Activated T-helper 1 cell treated with anti-CD3 and anti-CD28 coated beads, Interleukin-12 subunit alpha, Interleukin-12 subunit beta, Interleukin-2, Interleukin-4 antibody, amounts not matched to agents 30 ng/mL and 10 ng/mL and 1 ng/mL, durations not matched to agents 14 hours and 24 hours and 36 hours (primary cell): ENCODE measurements at places on chromosomes 6 and 20. TPM values are rescaled to one million over a fixed set of nuclear protein-coding genes. Genes with fewer than 3 reads are reported as not detected.

- DNase-seq = no peak
These were observed 72.0 kb downstream of the DST start for GRCh38 chr6:56570413-56571359.

The CASS4 gene
- total RNA-seq = 6.7 and 7.8 TPM in 2 replicates

- DNase-seq = no peak
These were observed 153.1 kb downstream of the RCAN2 start for GRCh38 chr6:46338131-46338530.

GRCh38 chr6:50214937-50215336, 165.2 kb upstream of the DEFB112 start:
- DNase-seq = no peak

DNA sequence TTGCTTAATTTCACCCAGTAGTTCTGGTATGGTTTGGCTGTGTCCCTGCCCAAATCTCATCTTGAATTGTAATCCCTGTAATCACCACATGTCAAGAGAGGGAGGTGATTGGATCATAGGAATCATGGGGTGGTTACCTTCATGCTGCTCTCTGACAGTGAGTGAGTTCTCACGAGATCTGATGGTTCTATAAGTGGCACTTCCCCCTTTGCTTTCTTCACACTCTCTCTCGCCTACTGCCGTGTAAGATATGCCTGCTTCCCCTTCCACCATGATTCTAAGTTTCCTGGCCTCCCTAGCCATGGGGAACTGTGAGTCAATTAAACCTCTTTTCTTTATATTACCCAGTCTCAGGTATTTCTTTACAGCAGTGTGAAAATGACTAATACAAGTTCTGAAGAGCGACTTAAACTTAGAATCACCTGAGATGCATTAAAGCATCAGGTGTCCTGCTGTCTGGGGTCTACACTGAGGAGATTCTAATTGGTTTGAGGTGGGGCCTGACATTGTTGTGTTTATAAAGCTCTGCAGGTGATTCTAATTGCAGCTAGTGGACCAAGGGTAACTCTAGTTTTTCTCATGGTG, 82.1 kb upstream of the DTNBP1 start:
- no peak for DNase-seq

- DNase-seq = no peak
These were observed 72.1 kb upstream of the EPB41L1 start for GRCh38 chr20:36082315-36082915.

The IYD gene
- not detected in 2 replicates for total RNA-seq

The SLC17A2 gene
- total RNA-seq = 0.10 TPM in 2 replicates

GRCh38 chr20:45987108-45987780, 15.2 kb upstream of the ZNF335 start:
- DNase-seq = peak; percentile 69

- no peak for DNase-seq
These were observed 81.8 kb upstream of the DST start for GRCh38 chr6:56724455-56724854.

DNA sequence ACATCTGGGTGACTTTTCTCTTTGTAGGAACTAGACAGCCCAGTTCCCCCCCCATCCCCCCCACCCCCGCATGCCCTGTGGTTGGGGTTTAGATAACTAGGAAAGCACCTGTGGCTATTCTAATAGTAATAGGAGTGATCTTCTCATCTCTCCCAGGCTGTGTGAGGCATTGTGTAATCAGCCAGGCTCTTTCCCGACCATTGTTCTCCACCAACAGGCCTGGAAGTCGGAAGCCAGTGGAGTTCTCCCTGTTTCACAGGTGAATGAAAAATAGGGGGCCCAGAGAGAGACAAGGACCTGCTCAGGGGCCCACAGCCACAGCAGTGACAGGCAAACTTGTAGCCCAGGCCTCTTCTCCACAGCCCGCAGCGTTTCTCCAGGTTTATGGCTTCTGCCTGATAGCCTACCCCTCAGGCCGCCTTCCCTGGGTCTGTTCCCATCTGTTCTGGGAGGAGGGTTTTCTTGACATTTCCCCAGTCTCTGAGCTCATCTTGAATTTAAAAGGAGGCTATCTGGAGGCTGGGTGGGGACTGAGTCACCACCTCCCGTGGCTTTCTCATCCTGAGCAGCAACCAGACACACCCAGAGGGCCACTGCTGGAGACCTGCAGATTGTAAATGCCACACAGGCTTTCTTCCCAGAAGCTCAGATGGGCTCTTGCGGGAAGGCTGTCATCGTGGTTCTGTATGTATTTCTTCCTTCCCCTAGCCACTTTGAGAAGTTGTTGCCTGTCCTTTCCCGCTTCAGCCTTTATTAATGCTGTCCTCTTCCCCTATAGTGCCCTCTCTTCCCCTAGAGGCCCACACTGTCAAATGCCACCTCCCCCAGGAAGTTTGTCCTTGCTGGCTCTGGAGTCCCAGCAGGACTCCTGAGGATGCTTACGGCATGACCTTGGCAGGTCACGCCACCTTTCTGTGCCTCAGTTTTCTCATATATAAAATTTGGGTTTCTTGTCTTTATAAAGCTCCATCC, 75.9 kb upstream of the MYL9 start:
- peak; percentile 34 for DNase-seq

DNA sequence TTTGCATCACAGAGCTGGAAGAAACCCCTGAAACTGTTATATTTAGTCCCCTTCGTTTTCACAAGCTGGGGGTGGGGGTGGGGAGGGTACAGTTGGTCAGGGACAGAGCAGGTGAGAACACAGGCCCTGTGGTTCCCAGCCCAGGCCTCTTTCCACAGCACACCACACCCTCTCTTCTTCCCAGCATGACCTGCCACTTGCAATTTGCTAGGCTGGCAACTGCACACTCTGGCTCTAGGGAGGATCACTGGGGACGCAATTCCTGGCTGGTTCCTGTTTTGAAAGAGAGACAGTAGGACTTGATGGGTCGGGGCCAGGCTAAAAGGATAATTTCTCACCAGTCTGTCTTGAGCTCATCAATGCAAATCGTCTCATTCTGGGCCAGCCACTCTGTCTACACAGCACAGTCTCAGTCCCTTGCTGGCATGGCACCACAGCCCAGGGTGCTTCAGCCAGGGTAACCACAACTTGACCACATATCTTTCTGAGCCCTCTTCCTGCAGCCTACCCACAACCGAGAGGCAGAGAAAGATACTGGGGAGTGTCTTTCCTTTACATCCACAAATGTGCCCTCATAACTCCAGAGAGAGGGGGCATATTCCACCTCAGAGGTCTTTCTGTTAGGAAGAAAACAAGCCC, 41.7 kb upstream of the EMILIN3 start:
- peak; percentile 11 for DNase-seq
